ENCODE measurements at places on chromosomes 1 and 21.

DNA sequence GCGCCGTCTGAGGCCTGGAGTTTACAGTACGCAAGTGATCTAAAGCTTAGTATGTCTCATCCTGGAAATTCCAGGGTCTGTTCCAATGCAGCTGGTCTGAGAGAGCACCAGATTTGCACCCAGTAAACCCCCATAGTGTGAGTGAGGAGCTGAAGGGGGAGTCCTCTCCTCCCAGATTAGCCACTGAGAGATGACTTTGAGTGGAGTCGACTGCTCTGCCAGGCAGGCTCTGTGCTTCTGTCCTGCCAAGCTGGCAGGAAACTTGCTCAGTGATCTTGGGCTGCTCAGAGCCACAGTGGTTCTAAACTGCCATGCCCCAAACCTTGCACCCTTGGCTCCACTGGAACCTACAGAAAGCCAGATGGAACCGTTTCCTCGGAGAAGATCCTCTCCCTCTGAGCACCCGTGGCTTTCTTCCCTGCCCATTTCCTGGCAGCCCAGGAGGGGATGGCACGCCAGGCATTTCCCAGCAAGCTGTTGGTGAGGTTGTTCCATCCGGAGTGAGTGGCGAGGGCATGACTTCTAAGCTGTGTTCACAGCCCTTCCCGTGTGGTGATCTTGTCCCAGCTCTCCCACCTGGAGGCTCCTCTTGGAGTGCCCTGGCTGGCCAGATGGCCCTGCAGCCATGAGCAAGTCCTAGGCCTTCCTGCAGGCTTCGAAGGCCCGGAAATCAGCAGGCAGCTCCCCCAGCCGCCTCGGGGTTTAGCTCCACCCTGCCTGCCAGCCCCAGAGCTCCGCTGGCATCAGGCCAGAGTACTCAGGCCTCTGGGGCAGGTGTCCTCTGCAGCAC, 125.9 kb upstream of the VAMP3 start:
- peak; percentile 86 for DNase-seq

GRCh38 chr1:221823149-221823548, 81.3 kb upstream of the DUSP10 start:
- no peak for DNase-seq

DNA sequence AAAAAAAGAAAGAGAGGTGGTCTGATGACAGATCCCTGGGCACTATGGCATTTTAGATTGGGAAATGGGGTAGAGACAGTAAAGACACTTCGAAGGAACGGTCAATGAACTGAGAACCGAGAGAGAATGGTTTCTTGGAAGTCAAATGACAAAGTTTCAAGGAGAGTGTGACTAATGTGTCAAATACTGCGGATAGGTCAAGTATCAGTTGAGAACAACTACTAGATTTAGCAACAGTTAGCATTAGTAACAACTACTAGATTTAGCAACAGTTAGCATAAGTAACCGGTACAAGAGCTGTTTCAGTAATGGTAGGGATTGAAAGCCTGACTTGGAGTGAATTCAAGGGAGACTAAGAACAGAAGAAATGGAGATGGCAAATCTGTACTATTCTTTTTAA, 35.0 kb downstream of the UROD start:
- no peak for DNase-seq

- no peak for DNase-seq
Observed at GRCh38 chr1:212589446-212589845, 19.1 kb upstream of the ATF3 start.

- DNase-seq: no peak
Observed at GRCh38 chr1:226479474-226479873, 69.1 kb upstream of the STUM start.

DNA sequence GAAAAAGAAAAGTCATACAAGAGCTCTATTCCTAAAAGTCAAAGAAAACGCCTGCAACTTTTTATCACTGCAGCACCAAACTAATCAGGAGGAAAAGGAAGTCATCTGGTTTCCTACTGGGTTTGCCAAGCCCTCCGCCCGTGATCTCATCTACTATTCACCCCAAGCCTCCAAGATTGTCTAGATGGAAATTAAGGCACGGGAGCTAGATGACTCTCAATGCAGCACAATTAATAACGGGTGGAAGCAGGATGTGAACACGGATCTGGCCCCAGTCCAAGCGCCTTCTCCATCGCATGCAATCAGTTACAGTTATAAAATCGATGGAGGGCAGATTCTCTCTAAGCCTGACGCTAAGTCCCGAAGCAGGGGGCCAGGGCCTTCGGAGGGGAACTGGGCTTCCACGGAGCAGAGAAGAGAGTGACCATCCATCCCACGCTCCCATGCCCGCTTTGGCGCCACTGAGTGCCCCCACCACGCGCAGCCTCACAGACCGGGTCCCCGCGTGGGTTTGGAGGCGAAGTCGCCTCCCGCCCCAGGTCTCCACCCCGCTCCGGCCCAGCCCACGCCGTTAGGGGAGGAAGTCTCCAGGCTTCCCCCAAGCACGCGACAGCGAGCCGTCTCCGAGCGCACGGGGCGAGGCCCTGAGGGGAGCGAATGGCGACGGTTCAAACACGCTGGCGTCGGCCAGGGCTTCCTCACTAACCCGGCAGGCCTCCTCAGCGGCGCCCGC, 1.8 kb downstream of the HSF2BP start:
- no peak for DNase-seq

- no peak for DNase-seq
Observed at GRCh38 chr1:24966121-24966723, 36.1 kb upstream of the RUNX3 start.

DNA sequence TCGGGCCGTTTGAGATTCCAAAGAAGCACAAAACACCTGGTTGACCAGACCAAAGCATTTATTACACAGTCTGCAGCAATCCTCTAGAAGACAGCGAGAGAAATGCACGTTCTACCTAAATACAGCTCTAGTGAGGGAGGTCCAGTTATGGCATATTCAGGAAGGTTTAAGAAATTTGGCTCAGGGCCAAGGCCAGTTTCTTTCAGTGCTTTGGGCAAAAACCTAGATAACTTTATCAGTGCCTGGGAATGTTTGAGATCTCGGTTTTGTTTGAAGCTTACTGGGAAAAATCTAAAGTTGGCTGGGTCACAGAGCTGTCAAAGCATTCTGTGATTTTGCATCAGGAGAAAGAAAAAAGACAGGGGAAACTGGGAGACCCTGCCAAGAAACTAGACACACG, 514.0 kb upstream of the TMPRSS15 start:
- DNase-seq: no peak

- no peak for DNase-seq
Observed at GRCh38 chr1:214570442-214570841, 19.0 kb upstream of the PTPN14 start.

DNA sequence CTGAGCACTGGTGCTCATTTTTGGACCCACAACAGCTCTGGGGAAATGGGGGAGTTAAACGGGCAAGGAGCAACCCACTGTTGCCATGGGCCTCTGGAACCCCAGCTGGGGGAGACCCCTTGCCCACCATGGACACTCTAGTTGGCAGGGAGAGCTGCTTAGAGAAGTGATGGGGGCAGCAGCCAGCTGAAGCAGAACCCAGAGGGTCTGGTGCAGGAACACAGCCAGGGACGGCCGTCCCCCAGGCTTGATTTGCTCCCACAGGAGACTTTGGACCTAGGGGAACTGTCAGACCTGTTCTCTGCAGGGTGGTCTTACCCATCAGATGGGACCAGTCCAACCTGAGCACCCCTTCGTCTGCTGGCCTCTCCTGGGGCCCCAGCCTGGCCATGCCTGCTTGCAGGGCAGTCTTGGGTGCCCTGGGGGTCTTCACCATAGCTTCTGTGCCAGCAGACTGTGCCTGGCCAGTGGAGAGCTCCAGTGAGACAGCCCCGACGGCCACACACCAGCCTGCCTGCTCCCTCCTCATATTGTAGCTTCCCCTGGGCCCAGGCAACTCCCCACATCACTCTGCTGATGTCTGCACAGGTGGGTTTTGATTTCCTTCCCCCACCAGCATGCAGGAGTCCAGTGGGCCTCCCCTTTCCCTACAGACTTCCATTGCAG, 11.3 kb downstream of the SPATC1L start:
- DNase-seq: no peak

- no peak for DNase-seq
Observed at GRCh38 chr1:89199525-89200031, 836 bp upstream of the GBP4 start.

Measured in DMS79 (cell line).